Activated T-helper 17 cell treated with anti-CD3 and anti-CD28 coated beads, Interleukin-2, amount 50 U/mL, for 72 hours (primary cell): ENCODE measurements at places on chromosomes 5 and 9.

GRCh38 chr9:78301466-78301865 is 4.5 kb downstream of the PSAT1 start:
- ATAC-seq = no peak

- ATAC-seq = no peak
Measured at GRCh38 chr5:161314033-161314432, 232.5 kb downstream of the GABRB2 start.

DNA sequence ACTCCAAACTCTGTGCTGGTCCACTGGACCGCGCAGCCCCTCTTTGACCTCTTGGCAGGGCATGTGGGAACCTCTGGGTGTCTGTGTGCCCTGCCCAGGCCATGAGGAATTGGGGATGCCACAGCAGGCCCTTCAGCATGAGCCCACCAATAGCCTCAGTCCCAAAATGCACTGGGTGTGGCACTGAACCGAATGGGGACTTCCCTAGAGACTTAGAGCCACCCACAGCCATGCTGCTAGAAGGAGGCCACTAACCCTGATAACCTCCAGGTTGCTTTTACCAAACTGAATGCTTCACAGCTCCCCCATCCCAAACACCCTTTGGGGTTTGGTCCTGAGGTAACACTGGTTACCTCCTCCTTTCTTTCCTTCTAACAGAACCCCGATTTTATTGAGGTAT is 302.7 kb downstream of the PIK3R1 start:
- ATAC-seq = no peak

- ATAC-seq = no peak
Measured at GRCh38 chr5:178332210-178332641, 99.6 kb upstream of the PHYKPL start.

DNA sequence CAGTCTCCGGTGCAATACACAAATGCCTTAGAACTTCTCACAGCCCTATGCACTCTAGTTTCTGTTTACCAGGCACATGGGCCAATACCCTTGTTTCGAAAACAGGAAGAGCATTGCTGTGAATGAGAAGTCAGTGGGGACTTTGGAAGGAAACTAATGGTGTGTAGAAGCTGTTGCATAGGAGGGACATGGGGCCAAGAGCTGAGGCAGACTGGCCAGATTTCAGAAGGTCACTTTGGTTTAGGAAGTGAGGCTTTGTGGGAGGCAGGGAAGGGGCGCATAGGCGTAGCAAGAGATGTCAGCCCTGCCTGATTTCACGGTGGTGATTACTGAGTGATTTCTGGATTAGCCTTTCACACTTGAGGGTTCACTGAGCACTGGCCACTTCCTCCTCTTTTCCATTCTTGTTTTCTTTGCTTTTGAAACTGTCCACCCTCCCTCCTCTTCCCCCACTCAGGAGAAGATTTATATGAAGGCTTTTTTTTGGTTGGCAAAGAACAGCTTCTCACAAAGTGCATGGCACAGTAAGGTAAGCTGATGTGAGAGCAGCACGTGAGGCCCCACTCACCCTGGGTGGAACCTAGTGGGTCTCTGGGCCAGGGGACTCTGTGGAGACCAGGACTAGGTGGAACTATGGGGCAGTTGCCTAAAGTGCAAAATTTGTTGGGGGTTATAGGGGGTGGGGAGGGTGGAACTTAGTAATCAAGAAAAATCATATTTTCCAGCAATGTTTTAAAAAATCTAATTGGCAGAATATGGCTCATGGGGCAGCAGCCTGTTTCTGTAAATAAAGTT is 6.1 kb upstream of the TMEM252 start:
- ATAC-seq = no peak

GRCh38 chr5:158223054-158223600 is 364.2 kb upstream of the CLINT1 start:
- ATAC-seq = no peak

- ATAC-seq = no peak
Measured at GRCh38 chr5:65203746-65204145, 278.0 kb downstream of the ADAMTS6 start.

DNA sequence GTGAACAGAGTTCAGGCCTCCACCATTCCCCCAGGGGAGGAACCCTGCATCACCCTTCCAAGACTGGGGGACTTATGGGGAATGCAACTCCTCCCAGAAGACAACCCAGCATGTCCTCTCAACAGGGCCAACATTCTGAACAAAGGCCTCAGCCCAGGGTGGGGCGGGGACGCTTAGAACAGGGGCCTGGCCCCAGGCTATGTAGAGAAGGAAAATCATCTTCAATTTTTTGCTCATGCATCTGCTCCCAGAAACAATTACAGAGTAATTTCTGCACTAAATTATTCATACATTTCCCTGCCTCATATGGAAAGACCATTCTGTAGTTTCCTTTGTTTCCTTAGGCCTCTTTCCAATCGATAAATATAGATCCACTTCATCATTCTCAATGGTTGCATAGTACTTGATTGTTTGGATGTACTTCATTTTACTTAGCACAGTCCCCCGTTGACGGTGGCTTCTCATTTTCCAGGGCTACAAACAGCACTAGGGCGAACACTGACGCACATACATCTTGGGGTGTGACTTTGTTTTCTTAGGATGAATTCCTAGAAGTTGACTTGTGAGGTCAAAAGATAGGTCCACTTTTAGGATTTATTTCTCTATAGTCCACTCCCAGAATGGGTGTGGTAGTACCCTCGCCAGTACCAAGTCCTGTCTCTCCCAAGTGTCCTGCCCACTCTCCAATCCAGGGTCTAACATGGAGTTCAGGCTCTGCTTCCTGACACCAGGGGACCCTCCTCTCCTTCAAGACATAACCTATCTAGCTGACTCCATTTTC is 27.2 kb upstream of the SMU1 start:
- no peak for ATAC-seq

DNA sequence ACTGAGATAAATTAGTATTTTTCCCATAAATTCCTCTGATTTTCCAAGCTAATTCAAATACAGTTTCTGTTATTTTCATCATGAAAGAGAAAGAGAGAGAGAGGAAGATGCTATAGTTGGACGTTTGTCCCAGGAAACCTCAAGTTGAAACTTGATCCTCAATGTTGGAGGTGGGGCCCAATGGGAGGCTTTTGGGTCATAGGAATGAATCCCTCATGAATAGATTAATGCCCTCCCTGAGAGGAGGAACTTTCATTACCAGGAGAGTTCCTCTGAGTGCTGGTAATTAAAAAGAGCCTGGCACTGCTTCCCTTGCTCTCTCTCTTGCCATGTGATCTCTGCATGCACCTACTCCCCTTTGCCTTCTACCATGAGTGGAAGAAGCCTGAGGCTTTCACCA is 189.9 kb upstream of the SMC2 start:
- ATAC-seq = no peak

- ATAC-seq = peak; percentile 88
Measured at GRCh38 chr9:88835038-88835466, 156.2 kb upstream of the S1PR3 start.

DNA sequence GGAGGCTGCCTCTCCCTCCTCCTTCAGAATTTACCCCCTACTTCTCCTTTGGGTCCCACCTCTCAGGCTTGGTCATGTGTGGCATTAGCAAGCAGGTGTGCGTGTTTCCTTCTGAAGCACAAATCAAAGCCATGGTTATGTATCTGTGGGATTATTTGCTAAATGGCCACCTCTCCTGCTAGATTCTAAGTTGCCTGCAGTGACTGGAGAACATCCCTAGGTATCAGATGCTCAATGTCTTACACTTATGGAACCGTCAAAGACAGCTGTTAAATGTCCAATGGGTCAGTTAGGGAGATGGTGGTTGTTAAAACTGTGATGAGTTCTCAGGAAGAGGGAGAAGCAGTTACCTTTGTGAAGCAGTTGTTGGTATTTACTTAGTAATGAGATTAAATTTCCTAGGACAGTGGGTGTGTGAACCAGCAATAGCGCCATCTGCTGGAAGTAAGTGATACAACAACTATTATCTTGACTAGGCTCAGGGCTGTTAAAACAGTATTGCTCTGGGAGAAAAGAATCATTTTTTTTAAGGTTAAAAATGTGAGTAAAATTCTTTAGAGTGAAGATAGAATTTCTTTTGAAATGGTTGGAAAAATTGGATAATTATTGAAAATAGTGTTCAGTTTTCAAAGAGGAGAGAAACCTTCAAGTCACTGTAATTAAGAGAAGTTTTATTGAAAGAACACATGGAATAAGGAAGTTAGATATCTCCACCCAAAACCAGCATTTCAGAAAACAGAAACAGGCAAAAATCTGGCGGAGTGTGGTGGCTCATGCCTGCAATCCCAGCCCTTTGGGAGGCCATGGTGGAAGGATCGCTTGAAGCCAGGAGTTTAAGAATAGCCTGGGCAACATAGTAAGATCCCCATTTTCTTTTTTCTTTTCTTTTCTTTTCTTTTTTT is 71.3 kb downstream of the TMC1 start:
- peak; percentile 59 for ATAC-seq

GRCh38 chr9:120265791-120266190 is 314.2 kb downstream of the CDK5RAP2 start:
- ATAC-seq = no peak

- ATAC-seq = no peak
Measured at GRCh38 chr9:127132921-127133647, 10.6 kb upstream of the ANGPTL2 start.

DNA sequence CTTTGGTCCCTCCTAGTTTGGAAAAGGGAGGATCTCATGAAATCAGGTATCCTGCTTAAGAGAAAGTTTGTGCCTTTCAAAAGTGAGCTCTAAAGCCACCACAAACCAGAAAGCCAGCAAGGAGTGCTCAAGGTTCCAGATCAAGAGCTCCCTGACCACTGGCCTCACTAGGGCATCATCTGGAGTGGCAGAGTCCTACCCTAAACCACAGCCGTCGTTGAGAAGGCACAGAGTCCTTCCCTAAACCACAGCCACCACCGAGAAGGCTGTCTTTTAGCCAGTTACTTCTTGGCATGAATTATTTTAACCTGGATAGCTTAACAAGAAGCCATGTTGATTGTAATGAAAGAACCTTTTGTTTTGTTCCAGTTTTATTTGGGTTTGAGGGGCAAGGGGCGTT is 102.9 kb downstream of the FRMD3 start:
- ATAC-seq = no peak

- no peak for ATAC-seq
Measured at GRCh38 chr9:103997856-103998370, 96.2 kb upstream of the SMC2 start.

DNA sequence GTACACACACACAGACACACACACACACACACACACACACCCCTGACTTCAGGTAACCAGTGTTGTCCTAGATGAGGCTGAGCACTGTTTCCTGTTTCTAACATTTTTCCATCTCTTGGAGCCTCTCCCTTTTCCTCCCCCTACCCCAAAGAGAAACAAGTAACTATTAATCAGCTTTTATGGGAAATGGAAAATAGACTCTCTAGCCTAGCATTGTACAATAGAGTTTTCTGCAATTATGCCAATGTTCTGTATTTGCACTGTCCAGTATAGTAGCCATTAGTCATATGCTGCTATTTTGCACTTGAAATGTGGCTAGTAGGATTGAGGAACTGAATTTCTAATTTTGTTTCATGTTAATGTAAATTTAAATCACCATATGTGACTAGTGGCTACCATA is 33.1 kb downstream of the RAB3C start:
- no peak for ATAC-seq

- ATAC-seq = peak; percentile 10
Measured at GRCh38 chr5:160118349-160119141, 705 bp downstream of the PWWP2A start.

GRCh38 chr5:152739916-152740315 is 334.8 kb upstream of the NMUR2 start:
- ATAC-seq = no peak

DNA sequence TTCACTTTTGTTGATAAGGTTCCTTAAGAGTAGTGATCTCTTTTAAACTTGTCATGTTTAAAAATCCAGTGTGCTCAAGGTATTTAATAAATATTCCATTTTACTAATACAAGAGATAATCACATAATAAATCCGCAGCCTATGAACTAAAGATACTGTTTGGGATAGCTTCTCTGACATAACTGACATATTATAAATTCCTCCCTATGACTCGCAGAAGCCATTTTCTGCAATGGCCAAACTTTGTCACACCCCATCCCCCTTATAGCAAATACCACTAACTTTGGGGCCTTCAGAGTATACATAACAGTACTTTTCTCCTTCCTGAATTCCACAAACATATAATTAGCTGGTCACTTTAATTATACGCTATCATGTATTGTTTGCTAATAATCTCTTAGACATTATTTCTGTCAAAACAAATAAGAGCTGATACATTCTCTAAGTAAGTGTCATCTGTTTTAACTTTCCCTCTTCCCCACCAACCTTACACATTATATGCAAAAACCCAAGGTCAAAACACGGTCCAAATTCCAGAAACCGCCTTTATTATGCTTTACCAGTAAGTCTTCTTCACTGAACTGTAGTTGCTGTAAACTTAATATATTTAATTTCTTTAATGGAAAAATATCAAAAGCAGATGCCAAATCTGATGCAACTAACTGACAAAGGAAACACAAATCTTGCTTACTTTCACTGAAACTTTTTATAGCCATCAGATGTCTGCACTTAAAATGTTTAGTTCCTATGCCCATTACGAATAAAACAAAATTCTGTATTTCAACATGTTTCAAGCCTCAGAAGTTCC is 971 bp downstream of the TMEM267 start:
- ATAC-seq = no peak

GRCh38 chr9:12708562-12709298 is 15.5 kb downstream of the TYRP1 start:
- ATAC-seq = no peak

GRCh38 chr5:1553539-1554409 is 30.0 kb upstream of the LPCAT1 start:
- ATAC-seq = no peak

DNA sequence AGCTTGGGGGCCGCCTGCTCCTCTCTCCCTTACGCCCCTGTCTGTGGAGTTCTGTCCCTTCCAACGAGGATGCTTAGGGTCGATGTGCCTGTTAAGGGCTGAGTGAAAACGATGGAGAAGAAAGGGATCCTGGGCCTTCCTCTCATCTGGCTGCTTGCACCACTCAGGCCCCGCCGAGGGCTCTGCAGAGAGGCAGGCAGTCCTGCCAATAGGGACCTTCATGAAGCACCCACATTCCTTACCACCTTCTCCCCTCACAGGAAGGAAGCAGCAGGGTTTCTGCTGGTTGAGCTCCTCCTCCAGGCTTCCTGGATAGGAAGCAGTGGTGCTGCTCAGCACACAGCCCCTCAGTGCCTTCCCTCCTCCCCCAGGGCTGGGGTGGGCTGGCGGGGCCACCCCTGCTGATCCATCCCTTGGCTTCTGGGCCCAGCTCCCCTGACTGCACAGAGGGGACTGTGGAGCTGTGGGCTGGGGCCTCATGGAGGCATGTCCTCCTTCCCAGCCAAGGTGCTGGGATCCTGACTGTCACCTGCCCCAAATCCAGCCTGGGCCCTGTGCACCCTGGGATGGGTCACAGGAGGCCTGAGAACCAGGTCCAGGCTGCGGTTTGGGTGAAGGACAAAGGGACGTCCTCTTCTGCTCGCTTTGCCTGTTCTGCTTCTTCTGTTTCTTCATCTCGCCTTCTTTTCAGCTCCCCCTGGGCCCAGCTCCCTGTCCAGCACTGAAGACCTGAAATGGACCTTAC is 50.5 kb downstream of the AHRR start:
- no peak for ATAC-seq

DNA sequence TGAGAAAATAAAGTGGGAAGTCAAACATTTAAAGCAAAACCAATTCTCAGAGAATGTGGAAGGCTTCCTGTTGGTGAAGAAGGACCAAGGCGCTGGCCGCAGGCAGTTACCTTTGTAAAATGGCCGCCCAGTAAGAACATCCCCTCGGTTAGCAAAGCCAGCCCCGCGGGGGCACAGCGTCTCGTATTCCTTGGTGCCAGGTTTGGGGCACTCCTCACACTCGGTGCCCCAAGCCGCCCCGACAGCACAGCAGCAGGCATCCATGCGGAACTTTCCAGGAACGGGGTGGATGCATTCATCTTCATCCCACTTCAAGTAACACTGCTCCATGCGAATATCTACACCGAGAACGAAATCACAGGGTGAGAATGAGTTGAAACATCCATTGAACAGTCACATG is 192.8 kb downstream of the FBN2 start:
- no peak for ATAC-seq
